ENCODE measurements at places on chromosomes 4 and X.

- no peak for DNase-seq
Observed at GRCh38 chrX:55167124-55167803, 52.9 kb upstream of the PAGE5 start.

GRCh38 chr4:128475597-128475996 is 188.0 kb upstream of the PGRMC2 start:
- no peak for DNase-seq

DNA sequence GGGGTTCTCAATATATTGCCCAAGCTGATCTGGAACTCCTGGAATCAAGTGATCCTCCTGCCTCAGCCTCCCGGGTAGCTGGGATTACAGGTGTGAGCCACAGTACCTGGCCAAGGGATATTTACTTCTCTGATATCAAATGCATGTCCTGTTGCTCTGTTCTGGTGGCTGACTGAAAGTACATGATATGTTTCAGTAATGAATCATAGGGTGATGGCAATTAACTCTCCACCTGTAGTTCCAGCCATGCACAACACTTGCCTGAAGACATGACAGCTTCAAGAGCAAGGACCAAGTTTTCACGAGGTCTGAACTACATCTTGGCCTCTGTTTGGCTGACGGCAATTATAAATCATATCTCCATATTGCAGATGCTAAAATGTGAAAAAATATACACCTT is 9.1 kb downstream of the ZCCHC4 start:
- no peak for DNase-seq

DNA sequence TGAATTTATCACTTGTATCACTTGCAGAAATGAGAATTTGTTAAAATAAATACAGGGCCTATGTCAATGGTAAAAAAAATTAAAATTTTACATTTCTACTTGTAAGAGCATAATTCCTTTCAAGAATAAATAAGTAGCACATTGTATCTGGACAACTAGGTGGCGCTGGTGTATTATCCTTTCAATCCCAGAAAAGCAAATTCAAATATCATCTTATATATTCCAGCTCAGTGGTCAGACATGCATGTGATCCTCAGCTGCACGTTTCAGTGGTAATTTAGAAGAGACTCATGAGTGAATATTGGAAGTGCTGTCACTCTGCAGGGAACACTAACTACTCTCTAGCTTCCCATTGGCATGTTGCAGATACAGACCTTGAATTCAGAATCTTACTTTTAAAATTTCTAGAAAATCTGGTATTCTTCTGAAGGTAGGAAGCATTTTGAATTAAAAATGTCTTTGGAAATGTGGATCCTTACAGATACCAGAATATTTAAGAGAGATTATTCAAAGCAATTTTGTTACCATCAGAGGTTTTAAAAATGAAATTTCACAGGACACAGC is 1414.7 kb upstream of the TENM3 start:
- DNase-seq: no peak

DNA sequence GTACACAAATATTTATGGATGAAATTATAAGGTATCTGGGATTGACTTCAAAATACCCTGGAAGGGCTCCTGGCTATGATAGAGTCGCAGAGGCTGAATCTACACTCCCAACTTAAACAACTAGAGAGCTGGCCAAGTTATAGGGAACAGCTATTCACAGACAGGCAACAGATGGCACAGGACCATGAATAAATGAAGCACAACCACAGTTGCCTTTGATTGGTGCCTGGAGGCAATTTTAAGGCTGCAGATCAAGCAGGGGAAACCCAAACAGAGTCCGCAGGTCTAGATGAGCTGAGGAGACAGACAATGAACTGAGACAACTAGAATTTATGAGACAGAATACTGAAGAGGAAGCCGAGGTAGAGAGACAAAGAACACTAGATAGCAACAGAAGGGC is 155.9 kb downstream of the EVC2 start:
- no peak for DNase-seq

GRCh38 chr4:5162909-5163508 is 111.7 kb downstream of the STK32B start:
- DNase-seq: no peak

DNA sequence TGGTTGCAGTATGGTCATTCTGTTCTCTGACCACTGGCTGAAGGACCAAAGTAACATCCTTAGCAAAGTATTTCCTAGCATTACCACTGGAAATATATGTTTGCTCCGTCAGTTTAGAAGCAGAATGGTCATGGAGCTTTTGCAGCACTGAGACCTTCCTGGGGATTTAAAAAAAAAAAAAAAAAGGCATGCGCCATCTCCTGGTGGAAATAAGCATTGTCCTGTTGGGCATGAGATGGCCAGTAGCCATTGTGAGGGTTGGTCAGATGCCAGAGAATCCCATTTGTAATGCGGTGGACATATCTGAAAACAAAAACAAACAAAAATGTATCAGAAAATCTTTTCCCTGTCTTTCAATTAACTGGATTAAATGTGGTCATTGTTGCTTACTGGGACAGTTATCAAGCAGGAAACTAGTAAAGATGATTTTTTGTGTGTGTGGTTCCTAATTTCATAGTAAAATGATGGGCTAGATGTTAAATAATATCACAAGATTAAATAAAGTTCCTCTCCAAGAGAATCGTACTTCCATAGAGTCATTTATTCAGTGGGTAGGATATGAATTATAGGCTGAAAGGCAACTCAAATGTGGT is 139.6 kb downstream of the SOWAHB start:
- DNase-seq: no peak

- no peak for DNase-seq
Observed at GRCh38 chr4:69546134-69546765, 50.5 kb upstream of the UGT2B4 start.

DNA sequence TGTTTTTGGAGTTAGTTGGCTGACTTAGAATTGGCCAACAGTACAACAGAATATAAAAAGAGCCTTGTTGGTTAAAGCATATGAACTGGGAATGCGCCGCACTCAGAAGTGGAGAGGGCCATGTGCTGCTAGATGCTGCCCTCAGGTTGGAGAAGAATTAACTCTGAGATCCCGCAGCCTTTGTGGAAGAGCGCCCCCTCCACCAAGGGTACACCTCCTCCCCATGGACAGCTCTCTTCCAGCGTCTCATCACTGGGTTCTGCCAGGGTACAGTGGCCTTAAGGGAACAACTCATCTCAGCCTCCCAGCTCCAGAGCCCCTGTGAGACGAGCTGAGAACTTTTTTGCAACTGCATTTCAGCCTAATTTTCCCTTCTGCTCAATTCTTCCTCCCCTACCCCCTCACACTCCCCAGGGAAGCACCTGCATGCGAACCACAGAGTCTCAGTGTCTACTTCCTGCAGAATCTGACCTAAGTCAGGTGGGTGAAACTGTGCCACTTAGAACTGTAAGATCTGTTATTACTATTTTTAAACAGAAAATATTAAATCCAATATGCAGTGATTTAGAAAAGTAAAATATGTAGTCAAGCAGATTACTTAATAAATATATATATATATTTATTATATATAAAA is 380.6 kb downstream of the RAB28 start:
- no peak for DNase-seq

GRCh38 chr4:3686753-3687152 is 79.4 kb upstream of the ADRA2C start:
- DNase-seq: no peak

- DNase-seq: no peak
Observed at GRCh38 chrX:124502166-124502565, 155.8 kb downstream of the SH2D1A start.

- DNase-seq: no peak
Observed at GRCh38 chr4:174056959-174057358, 226.5 kb downstream of the FBXO8 start.

GRCh38 chr4:99633772-99634171 is 23.9 kb downstream of the C4orf54 start:
- no peak for DNase-seq

GRCh38 chr4:88333741-88334405 is 44.8 kb upstream of the HERC6 start:
- DNase-seq: no peak

- DNase-seq: no peak
Observed at GRCh38 chr4:86441175-86441936, 81.5 kb upstream of the MAPK10 start.

DNA sequence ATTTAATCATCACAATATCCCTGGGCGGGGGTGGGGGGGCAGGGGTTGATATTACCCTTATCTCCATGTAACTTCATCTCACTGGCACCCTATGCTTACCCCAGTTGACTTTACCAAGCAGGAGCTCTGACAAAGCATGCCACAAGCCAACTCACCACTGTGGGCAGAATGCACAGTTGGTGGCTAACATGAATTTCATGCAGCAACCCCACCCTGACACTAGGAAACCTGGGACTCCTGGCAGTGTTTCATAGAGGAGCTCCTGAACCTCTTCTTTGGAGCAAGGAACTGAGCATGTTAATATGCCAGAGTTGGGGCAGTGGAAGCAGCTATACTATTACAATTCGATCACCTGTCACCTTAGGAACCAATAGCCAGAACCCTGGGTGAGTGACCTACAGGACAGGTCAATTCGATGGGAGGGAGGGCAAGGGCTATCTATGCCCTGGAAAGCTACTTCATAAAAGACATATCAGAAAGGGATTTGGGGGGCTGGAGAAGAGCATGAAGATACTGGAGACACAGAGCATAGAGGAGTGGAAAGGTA is 97.2 kb upstream of the ACSL4 start:
- no peak for DNase-seq
